Heart left ventricle (tissue), 16 donors: ENCODE measurements at places on chromosomes 12 and 14.

DNA sequence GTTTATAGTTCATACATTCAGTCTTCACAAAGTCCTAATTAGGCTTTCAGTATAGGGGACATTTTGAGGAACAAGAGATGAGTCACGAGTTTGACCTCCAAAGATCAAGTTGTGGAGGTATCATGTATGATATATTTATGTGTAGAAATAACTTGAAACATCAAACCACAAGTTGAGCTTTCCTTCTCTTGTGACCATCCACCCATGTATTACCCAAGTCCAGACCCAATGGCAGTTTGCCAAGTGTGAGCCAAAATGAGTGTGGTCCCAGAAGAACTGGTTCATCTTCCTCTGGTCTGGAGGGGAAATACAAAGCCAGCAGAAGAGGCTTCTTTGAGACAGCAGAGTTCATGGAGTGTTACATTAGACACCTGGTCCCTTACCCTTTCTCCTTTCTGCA lies 104.9 kb downstream of the ATP23 start:
- DNase-seq: no peak

GRCh38 chr14:90647473-90648005 lies 168.7 kb downstream of the TTC7B start:
- no peak for DNase-seq

DNA sequence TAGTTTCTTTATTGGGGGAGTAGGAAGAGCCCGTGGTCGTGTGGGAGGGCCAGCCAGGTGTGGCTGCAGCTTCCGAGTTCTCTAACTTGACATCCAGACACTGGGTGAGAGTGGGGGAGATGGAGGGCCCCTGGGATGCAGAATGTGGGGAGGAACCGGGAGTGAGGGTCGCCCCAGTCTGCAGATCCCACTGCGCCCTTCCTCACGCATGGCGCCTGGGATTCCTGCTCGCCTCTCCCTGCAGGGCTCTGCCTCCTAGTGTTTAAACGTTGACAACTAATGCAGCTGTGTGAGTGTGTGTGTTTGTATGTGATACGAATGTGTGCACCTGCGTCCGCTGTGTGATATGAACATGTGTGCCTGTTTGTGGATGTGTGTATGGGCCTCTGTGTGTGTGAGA lies 34.6 kb downstream of the FZD10 start:
- DNase-seq: no peak

DNA sequence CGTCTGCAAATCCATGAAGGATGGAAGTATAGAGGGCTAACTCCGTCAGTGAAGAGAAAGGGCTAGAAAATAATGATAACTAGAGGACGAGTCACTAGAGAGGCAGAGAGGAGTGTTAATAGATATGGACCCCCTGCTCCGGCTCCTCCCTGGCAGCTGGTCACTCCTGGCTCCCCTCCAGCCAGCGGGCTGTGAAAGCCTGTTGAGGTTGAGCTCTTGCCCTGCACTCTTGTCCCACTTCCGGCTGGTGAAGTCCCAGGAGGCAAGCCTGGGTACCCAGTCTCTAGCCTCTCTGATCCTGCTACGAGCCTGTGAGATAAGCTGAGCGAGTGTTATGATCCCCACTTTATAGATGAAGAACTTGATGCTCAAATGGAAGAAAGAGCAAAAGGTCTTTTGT lies 90.3 kb downstream of the RFX4 start:
- DNase-seq: no peak

DNA sequence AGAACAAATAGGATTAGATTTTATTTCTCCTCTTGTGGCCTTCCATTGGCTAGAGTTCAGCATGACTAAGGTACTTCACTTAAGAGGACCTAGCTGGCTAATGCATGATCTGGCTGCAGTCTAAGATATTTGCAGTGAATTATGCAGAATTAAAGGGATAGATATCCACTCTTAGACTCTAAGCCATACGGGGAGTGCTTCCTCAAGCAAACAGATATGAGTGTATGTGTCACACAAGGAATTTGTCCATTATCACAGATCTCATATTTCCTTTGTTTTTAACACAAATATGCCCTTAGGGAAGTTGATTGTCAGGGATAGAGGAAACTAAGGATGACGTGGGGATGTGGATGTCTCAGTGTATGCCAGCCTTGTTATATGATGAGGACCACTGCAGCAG lies 88.1 kb upstream of the DHRS4 start:
- DNase-seq: no peak

GRCh38 chr12:13435235-13435933 lies 238.9 kb downstream of the EMP1 start:
- DNase-seq: no peak

DNA sequence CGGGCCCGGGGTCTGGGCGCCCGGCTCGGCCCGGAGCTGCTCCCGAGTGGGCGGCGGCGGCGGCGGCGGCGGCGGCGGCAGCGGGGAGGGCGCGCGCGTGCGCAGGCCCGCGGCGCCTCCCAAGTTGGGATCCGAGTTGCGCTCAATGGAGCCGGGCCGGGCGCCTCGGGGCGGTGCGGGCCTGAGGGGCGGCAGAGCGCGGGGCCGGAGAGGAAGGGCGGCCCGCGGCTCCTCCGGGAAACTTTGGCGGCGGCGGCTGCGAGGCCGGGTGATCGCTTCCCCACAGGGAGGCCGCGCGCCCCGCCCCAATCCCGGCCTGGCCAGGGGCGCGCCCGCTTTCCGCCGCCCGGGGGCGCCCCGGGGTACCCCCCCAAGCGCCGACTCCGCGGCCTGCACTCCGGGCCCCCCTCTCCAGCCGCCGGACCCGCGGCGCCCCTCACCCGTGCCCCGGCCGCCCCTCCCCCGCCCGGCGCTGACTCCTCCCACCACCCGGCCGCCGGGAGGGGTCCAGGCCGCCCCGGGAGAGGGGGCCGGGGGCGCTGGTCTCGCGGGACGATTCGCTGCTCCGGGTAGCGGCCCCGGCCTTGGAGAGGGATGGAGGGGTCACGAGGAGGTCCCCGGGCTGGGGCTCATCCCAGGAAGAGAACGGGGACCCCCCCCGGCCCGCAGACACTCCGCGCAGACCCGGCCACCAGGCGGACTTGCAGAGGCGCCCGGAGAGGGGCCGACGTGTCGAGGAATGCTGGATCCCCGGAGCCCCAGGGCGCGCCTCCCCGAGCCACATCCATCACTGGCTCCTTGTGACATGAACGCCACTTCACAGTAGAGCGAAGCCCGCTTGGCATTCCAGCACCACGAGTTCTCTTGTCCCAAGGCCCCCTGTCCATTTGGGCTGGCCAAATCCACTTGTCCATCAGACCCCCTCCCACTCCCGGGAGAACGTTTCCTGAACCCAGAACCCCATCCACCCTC lies at the start of gene RILPL1:
TSS of gene RILPL1 (minus strand) at position 48 of the 972 bp plus-strand sequence. CDS start 237 bp downstream, outside the sequence.
- peak; percentile 69 for DNase-seq

DNA sequence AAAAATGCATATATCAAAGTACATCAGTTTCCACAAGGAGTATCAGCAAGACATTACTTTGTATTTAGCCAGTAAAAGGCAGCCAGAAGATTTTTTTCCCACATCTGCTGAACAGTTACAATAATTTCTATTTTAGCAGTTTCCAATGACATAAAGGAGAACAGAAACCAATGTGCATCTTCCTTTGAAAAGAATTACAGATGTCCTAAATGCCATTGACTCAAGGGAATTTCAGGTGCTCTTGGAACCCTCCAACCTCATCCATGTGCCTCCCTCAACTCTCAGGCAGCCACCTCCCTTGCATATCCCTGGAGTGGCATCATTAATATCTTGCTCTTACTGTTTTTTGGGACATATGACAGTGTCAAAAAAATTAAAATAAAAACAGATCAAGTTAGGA lies 62.2 kb upstream of the ST8SIA1 start:
- no peak for DNase-seq

DNA sequence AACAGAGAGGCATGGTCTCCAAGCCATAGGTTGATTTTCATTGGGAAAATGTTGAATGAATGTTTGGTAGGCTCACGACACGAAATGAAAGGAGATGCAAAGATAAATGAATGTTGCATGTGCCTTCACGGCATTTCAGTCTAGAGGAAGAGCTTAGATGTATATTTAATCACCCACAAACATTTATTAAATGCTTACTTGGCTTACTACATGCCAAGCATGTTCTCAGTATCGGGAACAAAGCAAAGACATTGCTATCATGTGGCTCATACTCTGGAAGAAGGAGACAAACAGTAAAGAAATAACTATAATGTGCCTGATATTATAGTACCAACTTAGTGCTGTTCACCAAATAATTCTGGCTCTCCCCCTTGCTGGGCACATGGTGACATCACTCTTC lies 133.5 kb downstream of the LLPH start:
- no peak for DNase-seq

DNA sequence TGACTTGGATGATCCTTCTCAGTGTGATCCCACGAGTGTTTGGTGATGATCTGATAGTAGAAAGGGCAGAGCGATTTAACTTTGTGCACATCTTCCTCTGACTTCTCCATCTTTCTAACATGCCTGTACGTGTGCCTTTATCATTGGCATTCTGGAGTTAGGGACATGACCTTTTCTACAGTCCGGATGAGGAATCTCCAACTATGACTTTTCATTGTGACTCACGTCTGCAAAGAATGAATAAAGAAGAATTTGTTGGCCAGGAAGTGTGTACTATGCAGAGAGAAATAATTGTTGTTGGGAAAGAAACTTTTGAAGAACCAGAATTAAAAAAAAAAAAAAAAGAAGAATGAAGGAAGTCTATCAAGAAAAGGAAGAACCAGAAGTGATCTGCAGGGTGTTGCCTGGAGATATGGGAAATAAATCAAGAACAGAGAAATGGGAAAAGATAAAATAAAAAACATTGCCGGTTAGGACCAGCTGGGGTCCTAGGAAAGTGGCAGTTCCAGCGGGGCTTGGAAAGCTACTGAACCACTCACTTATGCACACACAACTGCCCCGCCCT lies 25.3 kb downstream of the PPFIBP1 start:
- no peak for DNase-seq

DNA sequence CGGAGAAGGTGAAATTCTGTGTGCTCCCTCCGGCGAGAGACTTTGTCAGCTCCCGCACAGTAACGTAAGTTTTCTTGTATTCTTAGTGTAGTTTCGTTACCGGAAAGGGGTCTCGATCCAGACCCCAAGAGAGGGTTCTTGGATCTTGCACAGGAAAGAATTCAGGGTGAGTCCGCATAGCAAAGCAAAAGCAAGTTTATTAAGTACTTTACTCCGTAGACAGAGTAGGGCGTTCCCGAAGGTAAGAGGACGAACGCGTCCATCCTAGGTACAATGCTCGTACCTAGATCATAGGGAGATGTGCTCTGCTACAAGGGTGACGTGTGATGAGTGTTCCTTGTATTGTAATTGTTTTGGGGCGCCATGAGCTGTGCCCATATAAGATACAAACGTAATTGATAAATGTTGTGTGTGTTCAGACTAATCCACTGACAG lies 293 bp downstream of the IFI27L1 start:
- no peak for DNase-seq

GRCh38 chr12:57452937-57453509 lies 2.1 kb upstream of the INHBE start:
- DNase-seq: peak; percentile 88

DNA sequence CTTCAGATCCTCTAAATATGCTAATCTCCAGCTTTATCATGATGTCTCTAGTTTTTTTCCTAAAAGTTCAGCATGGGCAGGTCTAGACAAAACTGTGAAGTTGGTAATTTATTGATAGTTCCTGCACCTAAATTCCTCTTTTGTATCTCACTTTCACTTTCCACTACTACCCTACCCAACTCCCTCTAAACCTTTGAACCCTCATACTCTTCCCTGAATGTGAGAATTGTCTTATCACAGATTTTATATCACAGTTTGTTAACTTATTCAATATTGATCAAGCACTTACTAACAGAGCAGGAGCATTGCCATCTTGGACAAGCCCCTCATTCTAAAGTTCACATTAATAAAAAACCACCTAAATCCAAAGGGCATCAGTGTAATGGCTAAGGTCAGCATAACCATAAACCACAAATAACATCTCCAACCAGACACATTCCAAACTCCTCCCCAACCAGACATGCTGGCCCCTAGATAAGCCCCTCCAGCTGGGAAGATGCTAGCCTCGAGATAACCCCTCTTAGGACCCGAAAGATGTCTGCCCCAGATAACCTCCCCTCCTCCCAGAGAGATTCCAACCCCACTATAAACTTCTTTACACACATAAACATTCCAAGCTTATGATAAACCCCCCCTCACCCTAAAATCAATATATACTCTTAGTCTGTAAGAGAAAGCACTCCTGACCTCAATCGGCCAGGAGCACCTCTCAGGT lies 78.7 kb downstream of the FSCB start:
- no peak for DNase-seq

- no peak for DNase-seq
Measured at GRCh38 chr14:69491193-69491592, 6.7 kb downstream of the PLEKHD1 start.

DNA sequence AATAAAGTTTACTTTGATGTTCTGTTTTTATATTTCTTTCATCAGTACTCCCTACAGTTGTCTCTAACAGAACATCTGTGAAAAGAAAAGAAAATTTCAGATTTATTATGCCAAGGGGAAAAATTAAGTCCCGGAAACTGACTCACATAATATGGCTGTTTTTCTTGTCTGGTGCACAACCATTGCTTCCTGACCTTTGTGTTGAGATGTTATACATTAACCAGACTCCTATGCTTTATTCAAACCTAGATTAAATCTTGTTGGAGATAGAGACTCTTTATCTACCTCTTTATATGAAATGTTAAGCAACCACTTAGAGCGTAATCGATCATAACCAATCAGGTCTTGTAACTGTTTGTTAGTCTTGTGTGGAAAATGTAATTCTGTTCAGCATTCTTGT lies 37.6 kb upstream of the BICD1 start:
- no peak for DNase-seq

DNA sequence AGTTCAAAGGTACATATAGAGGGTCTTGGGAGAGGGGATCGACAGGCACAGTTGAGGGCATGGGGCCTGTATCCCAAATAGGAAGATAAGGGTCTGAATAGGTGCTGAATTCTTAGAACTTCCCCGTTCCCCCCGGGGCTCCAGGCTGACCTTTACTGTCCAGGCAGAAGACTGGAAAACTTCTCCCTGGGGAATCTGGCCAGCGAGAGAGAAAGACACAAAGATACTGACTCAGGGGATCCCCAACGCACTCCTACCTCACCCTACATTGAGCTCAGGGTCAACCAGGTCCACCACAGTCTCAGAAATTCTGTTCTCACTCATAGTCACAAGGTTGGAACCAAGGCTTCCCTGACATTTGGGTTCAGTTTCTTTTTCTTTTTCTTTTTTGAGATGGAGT lies 46.2 kb downstream of the ACACB start:
- DNase-seq: no peak

- DNase-seq: no peak
Measured at GRCh38 chr12:115943630-115944391, 333.7 kb downstream of the MED13L start.

GRCh38 chr12:11891346-11891745 lies 179.4 kb upstream of the BCL2L14 start:
- DNase-seq: no peak

GRCh38 chr12:99695050-99695449 lies 47.5 kb downstream of the GARIN6 start:
- no peak for DNase-seq

DNA sequence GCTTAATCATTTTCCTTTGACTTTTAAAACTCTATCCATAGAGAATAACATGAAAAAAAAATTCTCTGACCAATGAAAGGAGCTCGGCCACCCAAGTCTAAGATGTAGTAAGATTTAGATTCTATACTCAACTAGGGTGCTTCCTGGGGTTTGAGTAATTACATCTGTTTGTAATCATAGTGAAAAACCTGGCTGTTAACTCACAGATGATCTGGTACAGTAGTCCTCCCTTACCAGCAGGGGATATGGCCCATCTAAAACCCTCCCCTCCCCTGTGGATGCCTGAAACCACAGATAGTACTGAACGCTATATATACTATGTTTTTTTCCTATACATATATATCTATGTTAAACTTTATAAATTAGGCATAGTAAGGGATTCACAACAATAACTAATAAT lies 89.2 kb downstream of the DAAM1 start:
- no peak for DNase-seq
